ENCODE measurements at places on chromosomes 4 and X.

GRCh38 chr4:125338814-125339213 lies 24.1 kb downstream of the FAT4 start:
- DNase-seq: no peak

- no peak for DNase-seq
Measured at GRCh38 chr4:81870275-81870674, 398.6 kb upstream of the RASGEF1B start.

DNA sequence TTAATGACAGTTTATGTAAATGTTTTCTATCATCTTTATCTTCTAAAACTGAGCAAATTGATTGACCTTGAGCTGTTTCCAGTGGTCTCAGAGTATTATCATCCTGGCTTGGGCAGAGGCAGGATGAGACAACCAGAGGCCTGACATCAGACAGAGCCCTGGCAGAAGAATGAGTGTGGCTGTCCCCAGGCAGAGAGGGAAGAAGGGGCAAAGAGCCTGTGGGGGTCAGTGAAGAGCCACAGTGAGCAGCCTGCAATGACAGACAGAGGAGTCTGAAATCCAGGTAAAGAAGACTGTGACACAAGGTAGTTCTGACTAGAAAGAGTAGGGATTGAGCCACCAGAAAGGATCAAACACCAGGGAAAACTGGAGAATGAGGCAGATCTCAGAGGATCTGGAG lies 182.4 kb upstream of the ARSJ start:
- no peak for DNase-seq

- DNase-seq: no peak
Measured at GRCh38 chrX:22538580-22538979, 265.9 kb downstream of the CBLL2 start.

DNA sequence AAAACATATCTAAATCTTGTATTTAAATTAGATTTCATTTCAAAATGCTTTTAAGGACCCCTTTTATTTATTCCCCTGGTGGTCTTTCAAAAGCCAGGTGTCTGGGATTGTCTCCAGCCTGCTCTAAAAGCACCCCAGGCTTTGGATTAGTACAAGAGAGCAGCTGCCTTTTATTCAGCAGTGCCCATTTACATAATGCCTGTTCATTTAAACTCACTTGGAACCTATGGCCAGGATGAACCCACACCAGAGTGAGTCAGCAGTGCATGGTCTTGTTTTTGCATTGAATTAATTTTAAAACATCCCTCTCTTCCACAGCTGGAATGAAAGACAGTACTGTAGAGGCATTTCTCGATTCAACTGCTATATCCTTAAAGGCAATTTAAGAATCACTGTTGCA lies 64.1 kb upstream of the TENM3 start:
- no peak for DNase-seq

- DNase-seq: no peak
Measured at GRCh38 chrX:68838571-68838910, 9.7 kb downstream of the EFNB1 start.

- DNase-seq: no peak
Measured at GRCh38 chr4:145907812-145908211, 30.8 kb downstream of the ZNF827 start.

DNA sequence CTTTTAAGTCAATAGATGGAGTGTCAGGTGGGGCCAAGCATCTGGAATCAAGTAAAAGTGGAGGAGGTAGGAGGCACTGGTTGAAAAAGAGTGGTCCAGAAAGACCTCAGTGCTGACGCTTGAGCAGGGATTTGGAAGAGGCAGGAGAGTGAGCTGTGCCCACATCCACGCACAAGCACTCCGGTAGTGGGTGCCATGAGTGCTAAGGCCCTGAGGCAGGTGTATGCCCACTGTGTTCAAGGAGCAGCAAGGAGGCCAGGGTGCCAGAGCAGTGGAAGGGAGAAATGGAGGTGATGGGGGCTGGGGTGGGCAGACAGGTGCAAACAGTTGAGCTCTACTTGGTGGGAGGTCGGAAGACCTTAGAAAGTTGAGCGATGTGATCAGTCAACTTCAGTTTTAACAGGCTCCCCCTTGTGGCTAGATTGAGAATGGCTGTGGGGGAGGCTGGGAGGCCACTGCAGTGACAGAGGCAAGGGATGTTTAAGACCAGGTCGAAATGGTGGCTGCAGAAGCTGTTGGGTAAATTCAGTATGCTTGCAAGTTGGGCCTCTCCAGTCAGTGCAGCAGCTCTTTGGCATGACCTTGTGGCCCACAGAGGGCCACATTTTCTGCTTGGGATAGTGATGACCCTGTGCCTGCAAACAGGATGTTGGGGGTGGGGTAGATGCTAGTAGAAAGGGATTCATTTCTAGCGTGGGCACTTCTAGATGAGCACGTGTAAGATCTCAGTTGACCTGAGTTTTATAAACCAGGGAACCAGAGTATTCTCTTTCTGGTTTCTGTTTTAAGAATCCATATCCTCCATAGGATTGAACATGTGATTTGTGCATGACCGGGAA lies 12.7 kb downstream of the TKTL1 start:
- DNase-seq: peak; percentile 86

DNA sequence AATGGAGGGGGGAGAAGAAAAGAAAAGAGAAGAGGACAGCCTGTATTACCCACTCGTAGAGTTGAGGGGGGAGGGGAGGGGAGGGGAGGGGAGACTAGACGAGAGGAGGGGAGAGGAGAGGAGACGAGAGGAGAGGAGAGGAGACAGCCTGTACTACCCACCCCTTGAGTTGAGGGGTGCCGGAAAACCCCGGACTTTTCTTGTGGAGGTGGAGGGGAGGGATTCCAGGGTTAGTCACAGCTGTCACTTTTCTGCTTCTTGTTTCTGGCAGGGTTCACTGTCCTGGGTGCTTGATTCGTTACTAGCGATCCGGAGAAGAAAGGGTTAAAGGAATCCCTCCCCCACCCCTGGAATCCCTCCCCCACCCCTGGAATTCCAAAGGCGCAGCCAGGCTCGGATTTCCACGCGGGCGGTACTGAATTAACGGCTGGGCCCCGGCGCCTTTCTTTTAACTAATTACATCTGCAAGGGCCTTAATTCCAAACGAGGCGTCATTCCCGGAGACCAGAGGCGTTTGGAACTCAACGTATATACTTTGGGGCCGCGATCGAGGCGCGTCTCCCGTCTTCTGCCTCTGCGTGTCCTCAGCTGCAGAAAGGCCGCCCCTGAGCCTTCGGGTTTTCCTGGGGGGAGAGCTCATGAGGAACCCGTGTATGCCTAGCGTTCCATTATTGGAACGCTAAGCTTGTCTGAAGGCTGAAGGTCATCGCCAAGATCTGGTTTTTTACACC lies 20.1 kb upstream of the CSF2RA start:
- DNase-seq: peak; percentile 42

- no peak for DNase-seq
Measured at GRCh38 chrX:65745992-65746391, 78.5 kb downstream of the MSN start.

GRCh38 chr4:161573836-161574235 lies 590.0 kb downstream of the FSTL5 start:
- no peak for DNase-seq

GRCh38 chr4:100076753-100077152 lies 113.5 kb downstream of the DDIT4L start:
- DNase-seq: no peak

DNA sequence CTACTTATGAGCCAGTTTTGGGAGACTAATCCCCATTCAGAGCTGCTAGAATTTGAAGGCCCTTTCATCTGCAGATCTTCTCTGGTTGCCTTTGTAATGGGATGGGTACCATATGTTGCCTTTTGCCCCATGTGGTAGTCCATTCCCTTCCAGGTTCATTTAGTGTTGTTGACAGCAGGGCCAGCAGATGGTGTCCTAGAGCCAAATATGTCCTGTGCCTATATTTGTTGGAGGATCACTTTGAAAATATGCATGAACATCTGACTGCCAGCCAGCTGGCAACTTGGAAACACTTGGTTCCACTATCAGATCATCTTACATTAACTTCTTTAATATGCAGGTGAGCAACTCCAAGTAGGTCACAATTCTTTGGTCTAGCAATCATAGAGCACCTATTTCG lies 30.4 kb downstream of the CFAP299 start:
- peak; percentile 48 for DNase-seq

GRCh38 chr4:16875487-16875886 lies 23.0 kb downstream of the LDB2 start:
- DNase-seq: no peak

DNA sequence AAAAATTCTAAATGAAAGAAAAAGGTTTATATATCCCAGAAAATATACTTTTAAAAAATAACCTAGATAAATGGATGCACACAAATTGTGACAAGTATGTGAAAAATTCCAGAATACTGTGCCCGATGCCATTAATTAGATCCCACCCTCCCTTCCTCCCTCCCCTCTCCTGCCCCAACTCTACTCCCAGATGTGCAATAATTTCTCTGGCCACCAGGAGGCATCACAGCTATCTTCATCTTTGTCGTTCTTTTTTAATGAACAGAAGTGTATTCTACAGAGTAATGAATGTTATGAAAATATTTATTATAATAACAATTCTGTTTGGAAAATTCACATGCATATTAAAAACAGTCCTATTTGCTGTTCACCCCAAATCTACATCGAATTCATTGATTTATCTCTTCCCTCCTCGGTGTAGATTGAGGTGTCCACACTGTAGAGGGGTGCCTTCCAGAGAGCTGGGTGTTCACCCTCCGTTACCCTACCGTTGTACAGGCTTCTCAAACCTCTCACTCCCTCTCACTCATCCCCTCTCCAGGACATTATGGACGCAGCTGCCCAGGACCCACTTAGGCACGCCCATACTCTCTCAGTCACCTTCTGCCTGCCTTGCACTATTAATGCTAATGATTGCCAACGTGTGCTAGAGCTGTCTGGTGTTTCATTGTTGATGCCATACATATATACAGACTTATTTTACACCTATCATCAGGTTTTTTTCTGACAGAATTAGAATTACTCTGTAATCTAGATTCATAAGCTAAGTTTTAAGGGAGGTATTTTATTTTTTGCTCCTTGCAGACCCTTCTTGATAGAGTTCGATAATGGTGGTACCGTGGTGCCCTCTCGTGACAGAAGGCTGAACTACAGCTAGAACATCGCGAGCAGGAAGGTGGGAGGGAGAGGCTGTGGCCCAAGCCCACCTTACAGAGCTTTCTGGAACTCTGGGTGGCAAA lies 14.1 kb downstream of the RAB40AL start:
- peak; percentile 60 for DNase-seq

DNA sequence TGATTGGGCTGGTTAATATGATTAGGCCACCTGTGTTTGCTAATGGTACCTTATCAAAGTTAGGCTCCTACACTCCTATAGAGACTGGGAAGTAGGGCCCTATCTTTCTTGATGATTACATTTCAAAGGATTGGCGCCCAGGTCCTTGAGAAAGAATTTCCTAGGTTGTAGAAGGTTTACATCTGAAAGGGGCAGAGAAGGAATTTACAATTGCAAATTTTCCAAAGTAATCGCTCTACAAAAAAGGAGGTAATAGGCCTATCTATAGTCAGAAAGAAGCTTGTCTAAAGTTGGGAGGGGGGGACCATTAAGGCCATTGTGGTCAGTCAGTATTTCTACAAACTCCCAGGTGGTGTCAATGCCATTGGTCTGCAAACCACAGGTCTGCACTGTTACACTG lies 638.4 kb downstream of the IL1RAPL1 start:
- DNase-seq: no peak

GRCh38 chr4:14117575-14118238 lies 490.2 kb upstream of the BOD1L1 start:
- DNase-seq: no peak
